Tibial nerve (tissue), 4 donors: ENCODE measurements at places on chromosomes 16 and 17. TPM values are rescaled to one million over a fixed set of nuclear protein-coding genes. Genes with fewer than 3 reads are reported as not detected.

DNA sequence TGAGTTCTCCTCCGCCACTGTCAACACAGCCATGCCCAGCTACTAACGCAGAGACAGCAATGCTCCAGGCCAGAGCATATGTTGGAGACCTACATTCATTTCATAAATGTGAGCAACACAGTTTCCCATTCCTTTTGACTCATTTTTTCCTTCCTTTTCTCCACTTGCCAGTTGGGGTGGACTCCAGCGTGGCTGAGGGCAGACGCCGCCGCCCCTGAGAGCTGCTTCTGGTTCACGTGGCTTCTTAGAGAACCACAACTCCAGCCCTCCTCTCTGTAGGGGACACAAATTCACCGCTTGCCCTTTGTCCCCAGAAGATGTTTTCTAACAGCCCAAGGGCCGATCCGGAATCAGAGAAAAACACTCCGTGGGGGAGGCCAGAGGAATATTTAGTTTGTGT lies 45.8 kb upstream of the ZCCHC14 start:
- DNase-seq = no peak

PRDM7 gene
- total RNA-seq = not detected

DNA sequence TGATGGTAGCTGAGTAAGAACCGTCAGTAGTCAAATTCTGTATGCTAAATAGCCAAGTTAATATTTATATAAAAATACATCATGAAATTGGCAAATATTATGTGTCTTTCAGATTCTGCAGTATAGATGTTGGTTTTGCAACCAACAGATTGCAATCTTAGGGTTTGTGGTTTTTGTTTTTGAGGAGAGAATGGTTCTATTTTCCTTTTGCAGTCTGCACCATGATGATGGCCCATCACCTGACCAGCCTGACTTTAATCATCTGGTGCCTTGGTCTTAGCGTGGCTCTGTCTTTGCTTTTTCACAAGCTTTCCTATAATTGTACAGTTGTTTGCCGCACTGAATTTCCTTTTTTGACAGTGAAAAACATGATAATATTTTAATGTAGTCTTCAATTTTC lies 50.7 kb downstream of the NUP93 start:
- DNase-seq = no peak

GRCh38 chr17:77634710-77635109 lies 323.8 kb upstream of the TNRC6C start:
- no peak for DNase-seq

PKMYT1 gene
- total RNA-seq = 1.3 TPM
